ENCODE measurements at places on chromosomes 6 and 20.

- DNase-seq: no peak
These were observed 76.4 kb upstream of the HS3ST5 start for GRCh38 chr6:114419175-114419574.

- DNase-seq: no peak
These were observed 103.5 kb downstream of the BFSP1 start for GRCh38 chr20:17427638-17428037.

GRCh38 chr6:170226647-170227046 lies 64.2 kb downstream of the DLL1 start:
- DNase-seq: no peak

- DNase-seq: no peak
These were observed 297.1 kb downstream of the DHX35 start for GRCh38 chr20:39259010-39259803.

DNA sequence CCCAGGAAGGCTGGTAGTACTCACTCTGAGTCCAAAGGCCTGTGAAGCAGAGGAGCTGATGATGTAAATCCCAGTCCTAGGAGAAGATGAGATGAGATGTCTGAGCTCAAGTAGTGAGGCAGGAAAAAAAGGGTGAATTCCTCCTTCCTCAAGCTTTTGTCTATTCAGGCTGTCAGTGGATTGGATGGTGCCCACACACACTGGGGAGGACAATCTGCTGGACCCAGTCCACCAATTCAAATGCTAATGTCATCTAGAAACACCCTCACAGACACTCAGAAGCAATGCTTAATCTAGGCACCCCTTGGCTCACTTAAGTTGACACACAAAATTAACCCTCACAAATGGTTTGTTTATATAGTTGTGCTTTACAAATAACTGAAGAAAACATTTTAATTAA lies 94.6 kb downstream of the CD109 start:
- no peak for DNase-seq

- no peak for DNase-seq
These were observed 10.4 kb downstream of the CALHM6 start for GRCh38 chr6:116471531-116471930.

GRCh38 chr6:73516514-73517489 lies 4.0 kb downstream of the EEF1A1 start:
- no peak for DNase-seq

GRCh38 chr20:38453941-38454340 lies 18.7 kb upstream of the RALGAPB start:
- no peak for DNase-seq

DNA sequence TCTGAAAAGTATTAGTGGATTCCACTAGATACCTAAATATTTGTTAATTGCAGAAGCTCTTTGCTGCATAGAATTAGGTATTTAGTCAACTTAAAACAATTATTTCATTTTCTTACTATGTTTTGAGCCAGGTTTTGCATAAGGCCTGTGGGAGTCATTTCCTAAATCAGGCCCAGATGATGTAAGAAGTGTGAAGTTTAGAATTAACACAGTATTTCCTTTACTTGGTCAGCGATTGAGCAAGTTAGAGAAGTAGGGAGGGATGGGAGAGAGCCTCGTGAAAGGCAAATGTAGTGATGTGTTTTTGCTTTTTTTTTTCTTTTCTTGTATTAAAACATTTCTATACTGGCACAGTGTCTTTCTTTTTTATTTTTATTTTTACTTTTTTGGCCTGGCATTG lies 711.1 kb downstream of the HDGFL1 start:
- no peak for DNase-seq

GRCh38 chr6:160581406-160581805 lies 82.7 kb downstream of the LPA start:
- DNase-seq: no peak

GRCh38 chr6:53523511-53524454 lies 21.1 kb downstream of the GCLC start:
- no peak for DNase-seq

- no peak for DNase-seq
These were observed 163.2 kb upstream of the TBX18 start for GRCh38 chr6:84927551-84927950.

- DNase-seq: no peak
These were observed 223.8 kb downstream of the BCAS1 start for GRCh38 chr20:53846640-53847039.

DNA sequence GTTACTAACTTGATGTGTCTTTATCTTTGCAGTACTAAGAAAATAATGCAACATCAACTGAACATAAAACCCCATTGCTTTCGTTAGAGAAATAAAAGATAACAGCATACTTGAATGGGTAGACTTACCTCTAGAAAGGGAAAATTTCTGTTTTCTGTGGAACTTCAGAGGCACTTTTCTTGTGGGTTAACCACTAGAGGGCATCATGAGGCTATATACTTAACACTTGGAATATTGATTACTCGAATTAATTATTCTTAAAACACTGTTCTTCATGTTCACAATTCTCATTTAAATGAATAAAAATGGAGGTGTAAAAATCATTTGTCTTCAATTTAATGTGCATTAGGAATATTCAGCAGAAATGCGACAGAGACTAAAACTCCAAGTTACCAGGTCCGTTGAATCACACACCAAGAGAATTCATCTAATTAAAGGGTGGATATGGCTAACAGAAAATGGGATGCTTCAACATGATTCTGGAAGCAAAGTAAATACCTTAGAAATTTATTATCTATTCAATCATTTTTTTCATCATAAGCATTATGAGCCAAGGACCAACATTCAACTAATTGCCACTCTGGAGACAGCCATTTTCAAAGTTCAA lies 330.8 kb upstream of the PREP start:
- no peak for DNase-seq

- peak; percentile 85 for DNase-seq
These were observed 18.3 kb upstream of the TRAM2 start for GRCh38 chr6:52595000-52595795.

DNA sequence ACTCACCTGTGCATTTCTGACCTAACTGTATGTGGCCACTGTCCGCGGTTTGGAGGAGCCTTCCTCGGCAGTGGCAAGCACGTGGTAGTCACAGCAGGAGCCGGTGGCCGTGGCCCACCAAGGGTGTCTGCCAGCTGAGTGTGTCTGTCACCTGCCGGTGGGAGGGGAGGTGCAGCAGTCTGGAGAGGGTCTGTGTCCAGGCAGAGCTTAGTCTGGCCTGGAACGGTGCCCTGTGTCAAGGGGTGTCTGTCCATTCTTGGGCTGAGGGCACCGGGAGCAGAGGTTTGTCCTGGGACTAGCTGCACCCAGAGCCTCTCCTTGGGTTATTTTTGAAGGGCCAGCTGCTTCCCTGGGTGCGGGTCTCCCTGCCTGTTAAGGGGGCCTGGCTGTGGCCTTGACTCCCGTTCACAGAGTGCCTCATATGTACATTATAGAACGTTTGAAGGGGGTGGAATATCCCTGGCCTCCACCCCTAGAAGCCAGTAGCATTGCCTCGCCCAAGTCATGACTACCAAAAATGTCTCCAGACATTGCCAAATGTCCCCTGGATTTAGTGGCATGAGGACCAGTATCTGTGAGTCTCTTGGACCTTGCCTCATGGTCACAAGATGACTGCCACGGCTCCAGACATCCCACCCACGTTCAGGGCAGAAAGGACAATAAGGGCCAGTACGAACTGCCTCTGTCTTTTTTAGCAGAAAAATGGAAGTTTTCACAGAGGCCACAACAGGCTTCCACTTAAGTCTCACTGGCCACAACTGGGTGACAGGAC lies 5.2 kb downstream of the RBM38 start:
- DNase-seq: no peak

GRCh38 chr6:32179766-32180405 lies 1.7 kb downstream of the RNF5 start:
- DNase-seq: no peak

All from left kidney (tissue), 8 donors.